SK-MEL-5 (cell line): ENCODE measurements at places on chromosomes 7 and 10. TPM values are rescaled to one million over a fixed set of nuclear protein-coding genes. Genes with fewer than 3 reads are reported as not detected.

The GPRIN2 gene
- not detected in 2 replicates for total RNA-seq

The TACR2 gene
- 0.27 and 0.32 TPM in 2 replicates for total RNA-seq

DNA sequence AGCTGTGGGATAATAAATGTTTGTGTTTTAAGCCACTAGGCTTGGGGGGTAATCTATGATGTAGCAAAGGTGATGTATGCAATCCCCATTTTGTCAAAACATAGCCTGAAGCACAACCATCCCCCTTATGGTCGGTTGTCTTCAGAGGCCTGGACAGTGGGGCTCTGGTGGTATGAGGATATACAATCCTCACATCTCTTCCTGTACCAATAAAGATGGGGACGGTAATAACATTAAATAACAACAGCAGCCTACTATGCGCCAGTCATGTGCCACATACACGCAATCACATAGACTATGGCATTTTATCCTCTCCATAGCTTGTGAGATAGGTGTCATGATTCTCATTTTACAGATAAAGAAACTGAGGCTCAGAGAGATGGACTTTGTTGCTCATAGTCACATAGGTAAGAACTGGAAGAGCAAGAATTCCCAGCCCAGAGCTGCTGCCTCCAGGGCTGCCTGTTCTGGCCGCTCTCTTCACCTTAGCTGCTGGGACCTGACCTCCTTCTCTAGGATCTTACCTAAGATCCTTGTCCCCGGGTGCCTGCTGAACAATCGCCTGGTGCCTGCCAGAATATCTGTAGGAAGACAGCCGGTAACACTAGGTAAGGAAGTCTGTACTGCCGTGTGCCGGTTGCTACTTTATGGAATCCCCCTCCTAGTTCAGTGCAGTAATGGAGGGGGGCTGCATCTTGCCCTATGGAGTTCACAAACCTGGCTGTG is 108.6 kb downstream of the ARHGAP22 start:
- DNase-seq, result no peak

DNA sequence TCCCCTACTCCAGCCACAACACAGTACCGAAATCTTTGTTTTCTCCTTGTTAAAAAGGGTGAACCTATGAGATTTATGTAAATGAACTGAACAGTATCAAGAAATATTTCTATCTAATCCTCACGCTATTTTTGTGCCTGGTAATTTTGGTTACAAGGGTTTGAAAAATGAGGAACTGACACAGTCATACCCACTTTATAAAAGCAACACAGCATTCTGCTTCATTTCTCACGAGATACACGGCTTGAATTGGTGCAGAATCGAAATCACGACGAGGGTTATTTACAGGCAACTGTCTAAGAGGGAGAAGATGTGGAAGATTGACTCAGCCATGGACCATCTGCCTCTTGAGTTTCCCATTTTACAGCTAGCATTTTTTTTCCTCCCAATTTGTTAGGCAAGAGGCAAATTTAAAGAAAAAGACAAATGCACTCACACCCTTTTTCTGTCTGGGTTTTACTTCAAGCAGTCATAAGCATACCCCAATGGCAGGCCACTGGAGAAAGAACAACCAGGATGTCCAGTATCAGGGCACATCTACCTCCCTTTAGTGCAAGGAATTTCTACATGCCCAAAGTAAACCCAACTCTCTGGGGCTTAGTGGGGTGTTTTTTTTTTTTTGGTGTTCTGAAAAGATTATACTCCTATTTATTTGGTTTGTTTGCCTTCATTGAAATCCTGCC is 108.1 kb downstream of the ITGB8 start:
- peak; percentile 50 for DNase-seq

DNA sequence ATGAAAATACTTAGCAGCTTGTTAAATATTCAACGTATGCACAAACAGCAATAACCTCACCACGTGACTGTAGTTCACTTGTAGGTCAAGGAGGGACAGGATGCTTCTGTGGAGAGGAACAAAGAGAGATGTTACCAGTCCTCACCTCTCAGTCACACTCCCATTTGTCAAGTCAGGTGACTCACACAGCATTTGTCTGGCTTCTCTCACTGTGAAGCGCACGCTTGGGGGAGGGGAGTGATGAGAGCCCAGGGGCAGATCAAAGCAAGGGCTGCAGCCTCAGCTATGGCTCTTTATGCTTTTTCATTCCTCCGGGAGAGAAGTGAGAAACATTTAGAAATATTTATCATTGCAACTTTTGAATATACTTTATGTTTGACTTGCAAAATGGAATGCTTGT is 2.9 kb upstream of the RBM20 start:
- peak; percentile 59 for DNase-seq
